ENCODE measurements at places on chromosomes 6 and 20.

DNA sequence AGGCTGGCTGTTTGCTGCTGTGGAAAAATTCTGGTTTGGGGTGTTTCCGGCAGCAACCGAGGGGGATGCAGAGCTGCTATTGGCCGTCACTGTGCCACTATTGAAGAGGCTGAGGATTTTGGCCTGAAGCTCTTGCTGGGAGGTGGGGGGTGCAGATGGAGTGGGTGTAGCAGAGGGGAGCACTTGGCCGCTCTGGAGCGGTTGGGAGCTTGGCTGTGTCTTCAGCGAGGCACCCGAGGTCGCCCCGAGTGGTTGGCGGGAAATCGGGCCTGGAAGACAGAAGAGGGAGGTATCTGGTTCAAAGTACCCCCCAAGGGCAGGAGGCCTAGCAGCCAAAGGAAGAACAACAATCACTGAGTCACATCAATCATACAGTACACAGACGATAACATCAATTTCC lies 27.1 kb downstream of the NCOA5 start:
- no peak for DNase-seq

- DNase-seq, result no peak
These were observed 37.4 kb upstream of the HCRTR2 start for GRCh38 chr6:55136916-55137315.

DNA sequence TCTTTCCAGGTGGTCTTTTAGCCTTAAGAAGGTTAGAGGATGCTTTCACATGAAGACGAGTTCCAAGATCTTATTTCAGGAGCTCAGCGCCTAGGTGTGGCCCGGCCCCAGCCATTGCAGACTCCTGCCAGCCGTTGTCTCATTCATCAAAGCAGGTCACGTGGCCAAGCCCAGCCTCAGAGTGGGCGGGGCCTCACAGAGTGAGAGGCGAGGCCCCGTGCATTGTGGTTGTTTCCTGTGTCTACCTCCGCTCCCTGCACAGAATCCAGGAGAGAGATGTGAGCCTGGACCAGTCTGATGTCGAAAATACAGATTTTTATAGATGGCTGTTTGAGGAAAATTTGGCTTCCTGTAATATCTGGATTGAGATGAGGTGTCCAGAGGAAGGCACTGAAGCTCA lies 49.2 kb upstream of the CST5 start:
- DNase-seq, result no peak

DNA sequence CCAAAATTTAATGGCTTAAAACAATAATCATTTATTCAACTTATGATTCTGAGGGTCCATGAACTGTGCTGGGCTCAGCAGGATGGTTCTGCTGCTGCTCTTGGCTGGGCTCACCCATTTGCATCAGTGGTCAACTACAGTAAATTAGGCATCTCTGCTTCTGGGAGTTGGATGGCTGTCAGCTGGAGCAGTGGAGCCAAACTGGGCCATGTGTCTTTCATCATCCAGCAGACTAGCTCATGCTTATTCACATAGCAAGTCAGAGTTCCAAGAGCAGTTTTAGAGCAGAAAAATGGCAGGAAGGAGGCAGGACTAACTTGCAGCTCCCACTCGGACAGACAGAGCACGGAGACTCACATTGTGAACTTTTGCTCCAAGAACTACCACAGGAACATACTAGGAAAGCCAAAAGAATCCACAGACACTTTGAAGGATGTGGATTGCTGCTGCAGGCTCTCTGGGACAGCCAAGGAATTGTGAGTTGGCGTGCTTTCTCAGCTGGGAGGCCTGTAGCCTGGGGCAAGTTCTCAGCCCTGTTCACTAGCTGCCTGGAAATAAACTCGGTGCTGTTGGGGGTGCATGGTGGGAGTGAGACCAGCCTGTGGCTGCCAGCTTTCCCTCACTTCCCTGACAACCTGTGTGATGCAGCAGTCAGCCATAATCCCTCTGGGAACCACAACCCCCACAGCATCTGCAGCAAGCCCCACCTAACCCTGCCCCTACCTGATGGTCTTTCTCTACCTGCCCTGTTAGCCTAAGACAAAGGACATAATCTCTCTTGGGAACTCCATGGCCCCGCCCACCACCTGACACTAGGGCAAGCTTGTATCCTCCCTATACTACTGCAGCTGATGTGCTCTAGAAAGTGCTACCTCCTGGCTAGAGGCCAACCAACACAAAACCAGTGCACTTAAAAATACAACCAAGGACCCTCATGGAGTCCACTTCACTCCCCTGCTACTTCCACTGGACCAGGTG lies 129.0 kb downstream of the JPH2 start:
- no peak for DNase-seq

DNA sequence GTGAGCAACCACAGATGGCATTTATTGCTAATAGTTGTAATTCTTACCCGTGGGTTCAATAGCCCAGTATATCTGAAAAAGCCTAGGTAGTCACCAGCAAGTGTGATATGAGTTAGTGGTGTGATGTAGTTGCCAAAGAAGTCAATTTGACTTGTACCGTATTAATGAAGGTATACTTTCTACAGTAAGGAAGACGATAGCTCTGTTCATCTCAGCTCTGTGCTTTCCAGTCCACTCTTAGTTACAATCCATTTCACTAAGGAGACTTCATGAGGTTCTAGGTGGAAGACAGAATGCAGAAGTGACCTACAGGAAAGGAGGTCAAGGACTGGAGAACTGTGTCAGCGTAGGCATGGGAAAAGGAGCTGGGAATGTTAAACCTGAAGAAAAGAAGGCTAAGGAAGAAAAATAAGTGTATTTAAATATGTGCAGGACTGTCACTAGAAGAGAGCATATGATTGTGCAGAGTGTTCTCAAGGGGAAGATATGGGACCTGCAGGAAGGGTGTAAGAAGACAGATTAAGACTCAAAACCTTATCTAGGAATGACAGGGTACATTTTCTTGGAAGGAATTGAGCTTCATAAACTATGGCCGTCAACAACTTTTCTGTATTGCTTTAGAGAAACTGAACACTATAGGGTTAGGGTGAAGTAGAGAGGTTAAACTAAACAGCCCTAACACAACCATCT lies 116.9 kb upstream of the SCGN start:
- DNase-seq, result no peak

DNA sequence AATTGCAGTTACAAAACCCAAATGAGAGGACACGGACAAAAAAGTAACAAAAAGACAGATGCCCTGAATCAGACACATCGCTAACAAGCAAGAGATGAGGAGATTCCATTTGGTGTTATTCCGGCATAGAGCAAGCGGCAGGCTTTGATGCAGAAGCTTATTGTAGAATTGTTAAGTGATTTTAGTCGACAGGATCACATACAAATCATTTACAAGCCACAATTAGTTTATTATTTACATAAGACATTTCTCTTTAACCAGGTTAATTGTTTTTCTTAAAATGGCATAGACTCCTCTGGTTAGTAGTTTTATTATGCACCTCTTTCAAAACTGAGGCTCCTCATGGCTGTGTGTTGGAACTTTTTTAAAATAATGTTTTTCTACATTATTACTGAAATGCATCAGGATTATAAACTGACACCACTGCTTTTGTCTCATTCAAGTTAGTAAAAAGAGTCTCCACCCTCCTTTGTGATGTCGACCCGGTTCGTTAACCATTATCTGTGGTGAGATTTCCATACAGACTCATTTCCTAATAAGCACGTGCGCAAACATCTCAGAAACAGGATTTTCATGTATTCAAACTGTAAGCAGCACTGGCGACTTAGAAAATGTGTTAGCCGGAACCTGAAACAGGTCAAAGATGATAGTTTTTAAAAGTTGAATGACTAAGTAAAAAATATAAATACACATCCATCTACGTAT lies 119.8 kb downstream of the COL12A1 start:
- no peak for DNase-seq

DNA sequence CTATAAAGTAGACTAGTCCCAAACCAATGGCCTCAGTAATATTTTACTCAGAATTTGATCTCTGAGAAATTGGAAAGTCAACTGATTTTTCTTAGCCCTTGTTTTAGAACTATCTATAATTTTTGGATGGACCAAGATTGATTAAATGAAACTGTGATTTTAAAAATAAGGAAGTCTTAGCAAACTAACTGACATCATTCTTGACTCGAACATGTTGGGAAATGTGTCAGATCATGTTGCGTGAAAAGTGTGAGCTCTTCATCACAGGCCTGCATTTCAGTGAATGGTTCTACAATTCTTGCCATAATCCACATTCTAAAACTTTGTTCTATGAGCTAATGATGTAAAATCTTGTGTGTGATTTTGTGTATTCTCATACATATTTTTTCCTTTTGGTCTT lies 11.0 kb downstream of the TNFAIP3 start:
- no peak for DNase-seq

- no peak for DNase-seq
These were observed 17.2 kb upstream of the SPAG4 start for GRCh38 chr20:35598476-35598875.

GRCh38 chr6:36862164-36862847 lies 12.3 kb downstream of the PPIL1 start:
- DNase-seq, result no peak

- DNase-seq, result no peak
These were observed 127.4 kb downstream of the GJA10 start for GRCh38 chr6:90021711-90022110.

GRCh38 chr20:12824328-12825225 lies 184.2 kb upstream of the SPTLC3 start:
- DNase-seq, result no peak

DNA sequence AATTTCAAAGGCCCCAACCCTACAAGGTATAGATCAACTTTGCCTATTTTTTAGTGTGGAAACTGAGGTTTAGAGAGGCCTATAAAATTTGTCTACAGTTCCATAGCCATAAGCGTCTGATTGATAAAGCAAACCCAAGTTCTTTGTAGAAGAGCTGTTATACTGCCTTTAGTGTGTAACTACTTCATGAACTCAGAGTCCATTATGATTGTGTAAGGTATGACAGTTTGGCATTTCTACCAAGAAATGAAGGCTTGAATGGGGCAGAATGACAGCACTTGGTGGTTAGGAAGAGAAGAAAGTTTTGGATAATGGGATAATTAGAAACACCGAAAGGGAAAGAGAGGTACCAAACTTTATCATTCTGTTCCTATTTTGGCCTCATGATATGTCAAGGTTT lies 38.1 kb downstream of the SMAP1 start:
- no peak for DNase-seq

DNA sequence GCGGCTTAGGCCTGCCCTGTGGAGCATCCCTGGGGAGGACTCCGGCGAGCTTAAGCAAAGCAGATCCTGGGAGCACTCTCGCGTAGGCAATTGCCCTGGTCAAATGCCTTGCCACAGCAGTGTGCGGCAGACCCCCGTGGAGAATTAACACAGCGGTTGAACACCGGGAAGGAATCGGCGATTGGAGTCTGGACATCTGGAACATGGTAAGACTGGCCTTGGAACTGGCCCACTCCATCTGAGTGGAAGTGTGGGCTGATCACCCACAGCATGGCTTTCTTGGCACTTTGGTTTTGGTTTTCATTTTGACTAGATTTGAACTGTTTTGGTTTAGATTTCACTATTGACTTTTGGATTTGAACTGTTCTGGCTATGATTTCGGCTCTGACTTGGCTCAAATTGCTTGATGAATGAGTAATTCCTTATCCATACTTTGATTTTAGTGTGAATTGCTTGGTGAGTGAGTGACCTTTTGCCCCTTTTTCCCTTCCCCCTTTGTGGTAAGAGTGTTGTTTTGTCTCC lies 300.7 kb downstream of the RNGTT start:
- DNase-seq, result no peak

DNA sequence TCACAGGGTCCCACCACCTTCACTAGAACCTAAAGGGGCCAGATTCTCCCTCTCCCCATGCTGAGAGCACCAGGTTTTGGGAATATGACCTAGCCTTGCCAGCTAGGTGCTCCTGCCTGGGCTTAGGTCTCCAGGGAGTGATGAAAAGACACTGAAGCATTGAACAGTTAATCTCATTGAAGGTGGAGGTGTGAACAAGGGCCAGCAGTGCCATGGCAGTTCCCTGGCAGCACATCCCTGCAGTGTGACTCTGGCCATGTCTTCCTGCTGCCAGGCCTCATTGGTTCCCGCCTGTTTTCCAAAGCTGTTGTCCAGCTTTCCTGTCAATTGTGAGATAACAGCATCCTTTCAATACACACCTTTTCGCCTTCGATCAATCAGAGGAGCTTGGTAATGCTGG lies 10.9 kb downstream of the PPIL6 start:
- no peak for DNase-seq

- no peak for DNase-seq
These were observed 91.0 kb downstream of the COL12A1 start for GRCh38 chr6:75114806-75115205.

DNA sequence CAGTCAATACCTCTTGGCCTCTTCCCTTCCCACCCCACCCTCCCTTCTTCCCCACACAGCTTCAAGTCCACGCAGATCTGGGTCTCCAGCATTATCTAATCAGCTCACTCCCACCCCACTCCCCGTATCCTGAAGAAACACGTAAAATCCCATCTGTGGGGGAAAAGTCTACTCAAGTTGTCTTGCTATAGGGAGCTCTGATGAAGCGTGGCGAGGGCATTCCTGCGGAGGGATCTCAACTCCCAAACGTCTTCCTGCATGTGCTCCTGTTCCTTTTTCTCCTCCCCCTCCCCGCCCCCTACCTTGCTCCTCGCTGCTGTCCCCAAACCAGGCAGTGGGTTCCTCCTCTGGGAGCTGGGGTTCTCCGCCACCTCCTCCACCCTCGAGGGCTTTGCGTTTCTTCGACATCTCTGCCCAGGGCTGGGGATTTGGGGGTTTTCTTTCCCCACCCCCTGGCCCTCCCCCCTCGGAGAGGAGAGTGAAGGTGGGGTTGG lies 181.8 kb downstream of the TBXT start:
- DNase-seq, result no peak
